ENCODE measurements at places on chromosomes 5 and 9.
A peak's percentile ranks its signal among the peaks of the same experiment; 100 is the strongest.

DNA sequence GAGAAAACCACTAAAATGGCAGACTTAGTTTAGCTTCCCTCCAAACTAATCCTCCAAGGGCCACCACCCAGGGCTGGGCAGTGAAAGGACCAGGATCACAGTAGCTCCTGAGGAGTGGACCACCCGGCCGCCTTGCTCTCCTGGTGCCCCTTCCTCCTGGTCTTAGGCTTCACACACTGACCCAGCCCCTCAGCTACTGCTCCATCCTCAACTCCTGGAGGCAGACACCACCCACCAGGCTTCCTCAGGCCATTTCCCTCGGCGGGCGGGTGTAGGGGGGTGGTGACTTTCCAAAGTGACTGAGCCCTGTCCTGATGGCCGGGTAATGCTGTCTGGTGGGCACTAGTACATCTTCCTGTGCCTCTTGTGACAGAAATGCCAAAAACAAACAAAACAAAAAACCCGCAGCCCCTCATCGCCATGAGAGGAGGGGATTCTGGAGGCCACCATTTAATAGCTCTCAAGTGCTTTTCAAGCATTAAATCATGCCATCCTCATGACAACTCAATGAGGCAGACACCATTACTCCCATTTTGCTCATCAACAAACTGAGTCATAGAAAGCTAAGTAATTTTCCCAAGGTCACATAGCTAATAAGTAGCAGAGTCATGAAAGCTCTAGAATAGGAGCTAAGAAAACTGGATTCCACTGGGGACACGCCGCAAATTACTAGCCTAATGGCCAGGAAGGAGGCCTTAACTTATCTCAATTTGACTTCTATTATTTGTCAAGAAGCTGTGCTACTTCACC, 91.3 kb upstream of the LRRTM2 start:
- DNase-seq: no peak

DNA sequence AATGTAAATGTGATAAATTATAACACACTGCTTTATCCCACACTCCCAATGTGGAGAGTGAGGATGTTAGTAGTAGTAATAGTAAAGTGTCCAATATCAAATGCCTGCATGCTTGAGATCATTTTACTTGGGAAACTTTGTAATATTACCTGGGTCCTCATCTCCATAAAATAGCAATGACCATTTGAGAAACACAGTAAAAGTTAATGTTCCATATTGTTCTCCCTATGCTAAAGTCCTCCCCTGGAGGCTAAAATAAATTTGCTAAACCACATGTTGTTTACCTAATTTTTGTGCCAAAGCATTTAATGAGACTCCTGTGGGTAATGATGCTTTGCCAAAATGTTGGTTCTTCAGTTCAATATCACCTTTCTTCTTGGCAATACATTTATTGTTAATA, 291.2 kb downstream of the CDH10 start:
- peak; percentile 26 for DNase-seq

DNA sequence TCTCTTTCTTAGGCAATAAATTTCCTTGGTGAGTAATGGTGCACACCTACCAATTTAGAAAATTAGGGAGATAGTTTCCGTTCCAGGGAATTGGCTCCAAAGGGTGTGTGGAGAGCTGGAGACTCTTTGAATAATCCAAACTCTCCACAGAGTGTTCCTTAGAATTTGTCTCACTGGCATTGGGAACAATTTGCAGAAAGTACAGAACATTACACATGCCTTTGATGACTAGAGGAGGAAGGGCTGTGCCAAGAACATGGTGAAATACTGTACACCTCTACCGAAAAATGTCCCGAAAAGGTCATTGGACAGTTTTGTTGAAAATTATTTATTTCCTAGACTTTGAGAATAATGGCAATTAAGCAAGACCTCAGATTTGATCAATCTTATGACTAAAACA, 214.2 kb upstream of the MPDZ start:
- DNase-seq: no peak

GRCh38 chr9:130943777-130944176, 4.7 kb upstream of the FIBCD1 start:
- DNase-seq: no peak

DNA sequence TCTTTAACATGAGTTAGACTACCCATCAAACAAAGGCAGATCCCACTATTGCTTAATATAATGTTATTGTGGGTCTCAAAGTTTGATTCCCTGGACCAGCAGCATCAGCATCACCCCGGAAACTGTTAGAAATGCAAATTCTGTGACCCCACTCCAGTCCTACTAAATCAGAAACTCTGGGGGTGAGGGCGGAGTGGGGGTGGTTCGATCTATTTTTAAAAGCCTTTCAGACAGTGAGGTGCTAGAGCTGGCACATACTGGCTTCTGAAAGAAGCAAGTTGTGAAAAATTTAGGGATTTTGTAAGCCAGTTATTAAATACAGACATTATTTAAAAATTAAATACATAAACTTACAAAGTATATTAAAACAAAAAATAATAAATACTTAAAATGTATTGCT, 513.2 kb downstream of the NFIB start:
- no peak for DNase-seq

GRCh38 chr9:38362852-38363588, 29.5 kb upstream of the ALDH1B1 start:
- peak; percentile 62 for DNase-seq

DNA sequence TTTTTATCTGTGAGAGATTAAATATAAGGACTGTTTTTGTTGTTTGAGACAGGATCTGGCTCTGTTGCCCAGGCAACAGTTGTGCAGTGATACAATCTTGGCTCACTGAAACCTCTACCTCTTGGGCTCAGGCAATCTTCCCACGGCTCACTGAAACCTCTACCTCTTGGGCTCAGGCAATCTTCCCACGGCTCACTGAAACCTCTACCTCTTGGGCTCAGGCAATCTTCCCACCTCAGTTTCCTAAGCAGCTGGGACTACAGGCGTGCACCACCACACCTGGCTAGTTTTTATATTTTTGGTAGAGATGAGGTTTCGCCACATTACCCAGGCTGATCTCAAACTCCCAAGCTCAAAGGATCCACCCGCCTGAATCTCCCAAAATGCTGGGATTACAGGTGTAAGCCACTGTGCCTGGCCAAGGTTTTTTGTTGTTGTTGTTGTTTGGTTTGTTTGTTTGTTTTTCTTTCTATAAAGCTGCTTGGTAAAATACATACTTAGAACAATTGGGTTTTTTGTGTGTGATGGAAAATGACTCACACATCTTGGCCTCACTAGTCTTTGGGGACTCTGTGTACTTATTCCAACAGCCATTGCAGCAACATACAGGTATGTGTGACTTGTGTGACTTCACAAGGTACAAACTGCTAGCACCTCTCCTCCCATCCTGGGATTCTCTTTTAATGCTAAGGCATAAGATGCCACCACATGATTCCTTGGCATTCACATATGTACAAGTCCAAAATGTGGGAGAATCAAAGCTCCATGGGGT, 36.5 kb upstream of the RASA1 start:
- DNase-seq: no peak

DNA sequence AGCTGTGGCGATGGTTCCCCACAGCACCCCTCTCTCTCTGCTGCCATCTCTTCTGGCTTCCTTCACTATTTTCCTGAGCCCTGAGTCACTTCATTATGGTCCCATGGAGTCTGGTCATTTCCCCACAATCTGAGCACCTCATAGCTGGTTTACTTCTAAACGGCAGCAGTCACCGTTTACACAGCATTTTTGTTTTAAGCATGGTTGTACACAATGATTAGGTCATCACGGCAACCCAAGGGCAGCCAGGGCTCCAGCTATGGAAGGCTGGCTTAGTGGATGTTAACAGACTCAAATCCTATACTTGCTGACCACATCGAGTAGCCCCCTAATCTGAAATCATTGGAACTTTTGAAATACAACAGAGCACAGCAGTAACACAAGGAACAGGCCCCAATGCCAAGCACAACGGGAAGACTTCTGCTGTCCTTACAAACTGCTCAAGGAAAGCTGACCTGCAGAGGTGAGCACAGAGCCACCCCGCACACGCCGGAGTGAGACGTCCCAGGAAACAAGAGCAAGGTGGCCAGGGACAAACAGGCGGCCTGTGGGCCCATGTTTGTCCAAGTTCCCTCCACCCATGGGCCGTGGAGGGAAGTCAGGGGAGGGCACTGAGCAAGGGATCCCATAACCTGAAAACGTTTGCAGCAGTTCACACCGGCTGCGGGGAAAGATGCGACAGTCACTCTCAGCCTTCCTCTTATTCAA, 22.9 kb downstream of the CAMSAP1 start:
- DNase-seq: no peak

- no peak for DNase-seq
Measured at GRCh38 chr5:25891691-25892090, 1146.7 kb downstream of the CDH9 start.

GRCh38 chr9:96618209-96619123, 1.2 kb downstream of the CDC14B start:
- DNase-seq: no peak

All from NCI-H446 treated with DMSO at 0.1 percent for 48 hours (cell line).